Activated CD4-positive, alpha-beta T cell treated with anti-CD3 and anti-CD28 coated beads for 36 hours (primary cell): ENCODE measurements at places on chromosomes 7 and 10.
A peak's percentile ranks its signal among the peaks of the same experiment; 100 is the strongest.

DNA sequence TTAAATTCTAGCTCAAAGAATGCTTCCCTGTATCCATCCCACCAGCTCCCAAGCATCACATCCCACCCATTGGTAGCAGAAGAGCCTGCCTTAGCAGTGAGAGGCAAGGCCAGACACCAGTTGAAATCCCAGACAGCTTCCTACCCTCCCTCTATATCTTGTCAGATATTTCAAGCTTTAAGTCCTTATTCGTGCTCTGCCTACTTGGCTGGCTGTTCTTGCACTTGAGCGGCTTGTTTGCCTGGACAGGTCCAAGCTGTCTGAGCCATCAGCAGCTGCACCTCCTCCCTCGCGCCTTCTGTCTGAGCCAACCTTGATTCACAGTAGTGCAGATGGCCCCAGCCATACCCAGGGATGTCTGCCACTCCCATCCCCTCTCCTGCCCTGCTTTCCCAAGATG lies 16.4 kb downstream of the LRRC4 start:
- H3K36me3 ChIP-seq, result peaks cover 19% of the 10 kb centered on the region
- no peak for DNase-seq
- no peak overlapping the region for H3K4me3 ChIP-seq
- H3K4me1 ChIP-seq, result peaks cover 2% of the 10 kb centered on the region
- H3K27ac ChIP-seq, result no peak overlapping the region

DNA sequence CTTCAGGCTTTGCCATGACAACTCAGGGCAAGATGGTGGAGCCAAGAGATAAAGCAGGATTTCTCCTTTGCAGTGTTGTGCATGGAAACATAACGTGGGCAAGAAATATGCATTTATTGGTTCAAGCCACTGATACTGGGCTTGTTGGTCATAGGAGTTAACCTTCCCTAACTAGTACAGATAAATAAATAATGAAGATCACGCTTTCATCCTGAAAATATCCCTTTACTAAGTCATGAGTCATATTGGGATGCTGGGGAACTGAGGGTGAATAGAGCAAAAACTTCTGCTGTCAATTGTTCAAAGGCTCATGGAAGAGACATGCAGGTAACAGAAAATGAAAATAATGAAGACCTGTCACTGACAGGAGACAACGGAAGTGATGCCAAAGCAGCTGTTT lies 55.5 kb downstream of the TES start:
- H3K36me3 ChIP-seq, result no peaks in the 10 kb centered on the region
- DNase-seq, result no peak
- no peak overlapping the region for H3K27ac ChIP-seq
- no peak overlapping the region for H3K4me3 ChIP-seq
- H3K27me3 ChIP-seq, result peaks cover 13% of the 10 kb centered on the region

DNA sequence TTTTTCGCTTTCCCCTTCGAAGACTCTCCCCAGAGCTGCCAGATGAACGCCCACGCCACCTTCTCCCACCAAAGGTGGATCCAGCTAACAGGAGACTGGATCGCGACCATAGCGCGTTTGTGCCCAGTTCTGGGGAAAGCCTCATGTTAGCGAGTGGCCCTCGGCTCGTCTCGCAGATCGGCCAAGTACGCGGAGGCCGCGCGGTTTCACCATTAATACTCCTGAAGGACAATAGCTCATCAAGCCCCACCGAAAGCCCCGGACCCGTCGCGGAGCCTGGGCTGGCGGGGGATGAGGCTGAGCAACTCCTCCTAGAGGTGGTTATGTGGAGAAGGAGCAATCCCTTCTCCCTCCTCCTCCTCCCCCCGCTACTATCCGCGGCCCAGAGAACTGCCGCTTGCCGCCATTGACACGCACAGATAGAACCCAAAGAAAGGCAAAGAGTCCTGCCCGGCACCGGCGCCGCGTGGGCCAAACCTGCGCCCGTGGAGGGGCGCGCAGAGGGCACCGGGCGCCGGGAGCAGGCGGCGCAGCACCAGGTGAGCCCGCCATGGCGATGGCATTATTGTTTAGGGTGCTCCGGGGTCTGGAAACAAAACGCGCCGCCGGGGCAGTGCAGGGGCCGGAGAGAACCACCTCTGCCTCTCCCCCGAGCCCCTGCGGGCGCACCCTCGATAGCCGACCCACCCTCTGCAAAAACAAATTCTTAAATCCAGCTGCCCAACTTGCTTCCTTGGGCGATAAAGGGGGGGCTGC lies at the start of gene MACROH2A2:
TSS of gene MACROH2A2 (plus strand) at position 385 of the 756 bp plus-strand sequence. CDS start 22,813 bp downstream, outside the sequence.
- H3K4me3 ChIP-seq, result peak within 1 kb of the TSS; percentile 74
- H3K27ac ChIP-seq, result no peak within 1 kb of the TSS
- peak; percentile 50 for DNase-seq
- peaks cover 41% of the 10 kb centered on the region for H3K27me3 ChIP-seq
- H3K36me3 ChIP-seq, result no peaks in the 10 kb centered on the region

DNA sequence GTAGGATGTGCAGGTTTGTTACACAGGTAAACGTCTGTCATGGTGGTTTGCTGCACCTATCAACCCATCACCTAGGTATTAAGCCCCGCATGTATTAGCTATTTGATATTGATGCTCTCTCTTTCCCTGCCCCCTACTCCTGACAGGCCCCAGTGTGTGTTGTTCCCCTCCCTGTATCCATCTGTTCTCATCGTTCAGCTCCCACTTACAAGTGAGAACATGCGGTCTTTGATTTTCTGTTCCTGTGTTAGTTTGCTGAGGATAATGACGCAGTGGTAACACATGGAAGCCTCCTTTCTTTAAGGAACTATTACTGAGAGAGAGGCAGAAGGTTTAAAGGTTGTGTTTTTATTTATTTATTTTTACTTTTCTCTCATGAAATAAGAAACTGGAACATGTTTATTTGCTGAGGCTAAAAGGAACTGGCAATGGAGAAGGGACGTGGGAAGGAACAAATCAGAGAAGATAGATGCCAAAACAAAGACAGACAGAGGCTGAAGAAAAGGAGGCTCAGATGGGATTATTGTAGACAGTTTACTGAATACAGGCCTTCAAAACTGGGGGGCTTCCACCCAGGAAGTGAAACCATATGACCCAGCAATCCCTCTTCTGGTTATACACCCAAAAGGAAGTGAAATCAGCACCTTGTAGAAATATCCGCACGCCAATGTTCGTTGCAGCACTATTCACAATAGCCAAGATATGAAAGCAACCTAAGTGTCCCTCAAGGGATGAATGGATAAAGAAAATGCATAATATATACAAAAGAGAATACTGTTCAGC lies 556.3 kb downstream of the GRM8 start:
- no peak overlapping the region for H3K27ac ChIP-seq
- H3K4me1 ChIP-seq, result peaks cover 2% of the 10 kb centered on the region
- no peak for DNase-seq
- H3K27me3 ChIP-seq, result peaks cover 3% of the 10 kb centered on the region
- no peak overlapping the region for H3K4me3 ChIP-seq

DNA sequence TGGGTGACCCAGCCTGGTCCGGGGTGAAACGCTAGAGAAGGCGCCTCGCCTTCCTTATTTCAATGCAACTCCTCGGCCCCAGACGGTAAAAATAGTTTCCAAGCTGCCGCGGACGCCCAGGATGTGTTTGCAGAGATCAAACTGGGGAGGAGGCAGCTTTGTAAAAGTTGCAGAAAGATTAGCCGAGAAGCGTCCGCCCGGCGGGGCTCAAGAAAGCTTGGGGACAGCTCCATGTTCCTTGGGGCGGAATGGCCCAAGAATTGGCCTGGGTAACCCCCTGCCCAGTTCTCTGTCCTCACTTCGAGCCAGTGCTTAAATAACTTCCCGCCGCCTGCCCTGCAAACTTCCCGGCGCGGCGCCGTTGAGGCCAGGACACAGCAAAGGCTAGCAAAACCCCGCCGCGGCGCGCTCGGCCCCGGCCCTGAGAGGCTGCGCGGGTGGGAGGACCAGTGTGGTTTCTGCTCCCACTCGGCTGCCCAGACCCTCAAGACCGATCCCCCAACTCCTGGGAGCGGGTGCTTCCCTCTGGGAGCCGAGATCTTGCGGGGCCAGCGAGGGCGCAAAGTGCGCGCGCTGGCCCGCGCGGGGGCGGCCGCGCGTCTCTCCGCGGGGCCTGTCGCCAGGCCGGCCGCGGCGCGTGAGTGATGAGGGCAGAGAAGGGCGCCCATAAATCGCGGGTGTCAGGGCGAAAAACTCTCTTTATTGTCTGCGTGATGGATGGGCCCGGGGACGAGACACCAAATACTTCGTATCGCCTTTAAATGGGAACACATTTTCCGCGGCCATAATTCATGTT lies 6.3 kb upstream of the ZNF503 start:
- H3K4me3 ChIP-seq, result peak overlapping the region; percentile 64
- DNase-seq, result no peak
- no peaks in the 10 kb centered on the region for H3K36me3 ChIP-seq
